Tongue (tissue), 3 donors: ENCODE measurements at places on chromosomes 6 and 20. TPM values are rescaled to one million over a fixed set of nuclear protein-coding genes. Genes with fewer than 3 reads are reported as not detected.

DNA sequence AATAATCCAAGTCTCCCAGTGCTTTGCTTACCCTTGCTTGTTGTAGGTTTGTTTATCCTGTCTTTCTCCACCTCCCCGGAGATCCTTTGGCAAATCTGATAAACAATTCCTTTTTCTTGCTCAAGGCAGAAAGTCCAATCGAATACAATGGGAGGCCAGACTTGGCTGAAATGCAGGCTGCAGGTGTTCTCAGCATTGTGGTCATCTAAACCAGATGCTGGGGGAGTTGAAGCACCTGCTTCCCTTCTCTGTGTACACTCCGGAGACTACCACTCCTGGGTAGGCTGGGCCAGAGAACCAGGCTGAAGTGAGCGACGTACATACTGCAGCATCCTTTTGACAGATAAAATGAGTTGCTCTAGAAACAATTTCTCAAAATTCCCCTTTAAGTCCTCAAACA lies 82.6 kb upstream of the PREP start:
- peak; percentile 61 for DNase-seq

DNA sequence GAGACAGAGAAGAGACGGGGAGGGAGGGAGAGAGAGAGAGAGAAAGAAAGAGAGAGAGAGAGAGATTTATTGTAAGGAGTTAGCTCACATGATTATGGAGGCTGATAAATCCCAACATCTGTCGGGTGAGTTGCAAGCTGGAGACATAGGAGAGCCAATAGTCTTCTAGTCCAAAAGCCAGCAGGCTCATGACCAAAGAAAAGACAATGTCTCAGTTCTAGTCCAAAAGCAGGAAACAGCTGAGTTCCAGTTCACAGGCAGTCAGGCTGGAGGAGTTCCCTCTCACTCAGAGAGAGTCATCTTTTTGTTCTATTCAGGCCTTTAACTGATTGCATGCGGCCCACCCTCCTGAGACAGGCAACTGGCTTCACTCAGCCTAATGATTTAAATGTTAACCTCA lies 416.6 kb downstream of the PREX1 start:
- peak; percentile 85 for DNase-seq

DNA sequence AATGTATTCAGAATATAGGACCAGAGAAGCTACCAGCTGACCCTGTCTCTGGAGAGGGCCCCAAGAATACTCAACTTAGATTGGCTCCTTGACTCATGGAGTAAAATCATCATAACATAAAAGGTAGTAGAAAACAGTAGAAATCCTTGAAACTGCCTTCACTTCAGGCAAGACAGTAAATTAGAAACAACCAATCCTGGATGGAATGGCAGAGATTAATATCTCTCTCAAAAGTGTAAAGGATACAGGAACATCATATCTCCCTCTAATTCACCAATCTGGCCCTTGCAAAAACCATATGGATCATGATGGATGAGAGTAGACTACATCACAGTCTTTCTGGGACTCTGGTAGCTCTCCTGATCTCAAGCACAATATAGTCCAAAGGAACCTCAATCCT lies 20.4 kb upstream of the EPM2A start:
- DNase-seq: no peak

DNA sequence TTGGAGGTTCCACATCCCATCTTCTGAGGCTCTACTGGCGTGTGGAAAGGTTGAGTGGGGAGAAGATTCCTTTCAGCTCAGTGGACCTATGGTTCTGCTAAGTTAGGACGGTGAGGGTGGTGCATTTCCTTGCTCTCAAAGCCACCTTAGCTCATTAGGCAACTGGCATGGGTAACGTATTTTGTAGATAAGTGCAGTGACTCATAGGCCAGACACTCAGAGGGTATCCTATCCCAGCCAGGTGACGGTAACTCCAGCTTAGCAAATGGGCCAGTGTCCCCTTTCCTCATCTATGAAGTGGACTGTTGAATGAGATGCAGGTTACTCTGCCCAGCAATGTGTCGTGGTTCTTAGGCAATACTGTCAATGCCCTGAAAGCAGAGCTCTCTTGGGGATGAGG lies 3.7 kb downstream of the RPS6KA2 start:
- DNase-seq: no peak

DNA sequence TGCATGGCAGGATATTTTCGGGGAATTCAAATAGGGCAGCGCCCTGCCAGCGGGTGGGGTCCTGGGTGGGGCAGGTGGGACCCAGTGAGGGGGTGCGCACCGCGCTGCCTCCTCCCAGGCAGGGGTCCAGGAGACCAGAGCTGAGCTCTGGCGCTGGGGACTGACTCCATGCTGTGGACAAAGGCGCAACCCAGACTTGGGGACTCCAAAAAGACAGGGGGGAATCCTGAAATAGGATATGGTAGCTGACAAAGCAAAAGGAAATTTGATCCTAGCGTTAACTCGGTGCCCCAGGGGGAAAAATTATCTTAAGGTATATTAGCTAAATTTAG lies 23.6 kb downstream of the TFAP2A start:
- no peak for DNase-seq

Gene DDX43
- total RNA-seq: 1.1 TPM

DNA sequence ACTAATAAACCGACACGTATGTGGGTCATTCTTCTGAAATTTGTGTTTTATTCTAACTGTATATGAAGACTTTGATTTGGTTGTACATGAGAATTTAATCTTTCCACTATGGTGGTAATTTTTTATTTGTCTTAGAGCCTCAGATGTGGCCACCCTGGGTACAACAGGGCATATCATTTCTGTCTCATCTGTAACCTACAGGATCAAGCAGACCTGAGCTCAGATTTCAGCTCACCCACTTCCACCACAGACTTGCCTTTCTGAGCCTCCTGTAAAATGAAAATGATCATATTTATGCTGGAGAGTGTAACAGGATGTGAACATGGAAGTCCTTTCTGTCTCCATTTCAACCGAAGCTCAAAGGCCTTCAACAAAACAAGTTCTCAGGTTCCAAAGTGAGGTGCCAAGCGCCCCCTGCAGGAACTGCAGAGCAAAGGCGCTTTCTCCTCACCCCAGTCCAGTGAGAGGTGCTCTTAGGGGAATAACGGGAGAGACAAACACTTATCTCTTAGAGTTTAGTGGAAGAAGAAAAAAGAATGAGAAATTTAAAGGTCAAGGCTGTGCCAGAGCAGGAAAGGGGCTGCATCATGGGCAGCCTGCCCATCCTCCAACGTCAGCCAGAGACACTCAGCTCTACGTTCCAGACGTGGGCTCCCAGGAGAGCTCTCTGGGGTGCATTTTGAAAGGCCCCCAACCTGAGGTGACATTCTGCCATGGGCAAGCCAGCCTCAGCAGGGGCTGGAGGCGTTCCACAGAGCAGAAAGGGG lies 23.0 kb upstream of the CD24 start:
- peak; percentile 63 for DNase-seq
